ENCODE measurements at places on chromosomes 2 and 18.
A peak's percentile ranks its signal among the peaks of the same experiment; 100 is the strongest.

- DNase-seq = peak; percentile 85
Observed at GRCh38 chr18:62710417-62710816, 4.9 kb upstream of the PHLPP1 start.

- DNase-seq = no peak
Observed at GRCh38 chr2:143251681-143252080, 122.5 kb downstream of the ARHGAP15 start.

DNA sequence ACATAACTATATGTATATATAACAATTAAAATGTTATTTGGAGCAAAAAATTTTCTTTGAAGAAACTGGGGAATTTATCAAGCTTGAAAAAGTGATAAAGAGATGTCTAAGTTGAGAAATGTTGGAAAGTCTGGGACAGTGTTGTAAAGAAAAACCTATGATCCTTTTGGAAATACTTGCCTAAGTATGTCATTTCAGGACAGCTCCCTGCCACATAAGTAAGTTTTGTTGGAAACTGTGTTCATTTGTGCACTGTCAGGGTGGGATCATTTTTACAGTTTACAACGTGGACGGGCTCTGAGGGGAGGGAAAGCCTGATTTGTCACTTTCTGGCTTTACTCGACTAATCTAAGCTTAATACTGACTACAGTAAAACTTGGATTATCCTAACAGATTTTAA is 10.4 kb upstream of the COL3A1 start:
- DNase-seq = no peak

GRCh38 chr2:188865681-188866080 is 108.5 kb upstream of the COL3A1 start:
- no peak for DNase-seq

- no peak for DNase-seq
Observed at GRCh38 chr2:167475791-167476190, 587.5 kb downstream of the XIRP2 start.

DNA sequence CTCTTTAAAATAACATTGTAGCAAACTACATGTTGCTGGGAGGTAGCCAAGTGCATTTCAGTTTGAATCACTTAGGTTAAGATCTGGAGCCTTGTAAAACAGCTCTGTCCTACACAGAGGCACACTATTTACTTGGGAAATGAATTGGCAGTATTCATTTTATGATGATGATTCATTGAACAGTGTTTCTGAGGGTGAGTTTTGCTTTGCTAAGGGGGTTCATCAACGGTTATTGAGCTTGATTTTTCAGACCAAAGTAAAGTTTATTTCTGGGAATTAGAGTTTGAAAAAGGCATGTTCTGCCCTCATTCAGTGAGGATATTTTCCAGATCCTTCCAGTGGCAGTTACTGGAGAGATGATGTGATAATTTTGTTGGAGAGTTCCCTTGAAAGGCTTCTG is 55.6 kb downstream of the CCDC85A start:
- DNase-seq = peak; percentile 6

Measured in COR-L47 (cell line).